ENCODE measurements at places on chromosomes 1 and 21.
A peak's percentile ranks its signal among the peaks of the same experiment; 100 is the strongest.

DNA sequence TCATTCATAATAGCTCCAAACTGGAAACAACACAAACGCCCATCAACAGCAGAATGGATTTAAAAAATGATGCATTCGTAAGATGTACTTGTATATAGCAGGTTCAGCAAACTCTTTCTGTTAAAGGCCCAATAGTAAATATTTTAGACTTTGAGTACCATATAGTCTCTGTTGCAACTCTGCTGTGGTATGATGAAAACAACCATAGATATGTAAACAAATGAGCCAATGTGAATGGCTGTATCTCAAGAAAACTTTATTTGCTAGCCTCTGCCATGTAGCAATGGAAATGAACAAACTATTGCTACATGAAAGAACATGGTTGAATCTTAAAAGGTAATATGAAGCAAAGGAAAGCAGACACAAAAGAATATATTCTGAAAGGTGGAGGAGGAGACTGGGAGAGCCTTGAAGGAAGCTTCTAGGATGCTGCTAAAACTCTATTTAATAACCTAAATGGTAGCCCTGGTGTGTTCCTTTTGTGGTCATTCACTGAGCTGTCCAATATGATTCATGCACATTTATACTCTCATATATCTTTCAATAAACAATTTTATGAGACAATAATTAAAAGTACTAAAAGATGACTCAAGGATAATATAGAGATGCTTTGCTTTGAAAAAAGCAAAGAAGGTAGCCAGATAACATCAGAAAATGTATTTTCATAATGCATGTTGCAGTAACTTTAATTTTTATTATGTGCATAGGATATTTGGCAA lies 29.1 kb upstream of the FMO3 start:
- no peak for DNase-seq

DNA sequence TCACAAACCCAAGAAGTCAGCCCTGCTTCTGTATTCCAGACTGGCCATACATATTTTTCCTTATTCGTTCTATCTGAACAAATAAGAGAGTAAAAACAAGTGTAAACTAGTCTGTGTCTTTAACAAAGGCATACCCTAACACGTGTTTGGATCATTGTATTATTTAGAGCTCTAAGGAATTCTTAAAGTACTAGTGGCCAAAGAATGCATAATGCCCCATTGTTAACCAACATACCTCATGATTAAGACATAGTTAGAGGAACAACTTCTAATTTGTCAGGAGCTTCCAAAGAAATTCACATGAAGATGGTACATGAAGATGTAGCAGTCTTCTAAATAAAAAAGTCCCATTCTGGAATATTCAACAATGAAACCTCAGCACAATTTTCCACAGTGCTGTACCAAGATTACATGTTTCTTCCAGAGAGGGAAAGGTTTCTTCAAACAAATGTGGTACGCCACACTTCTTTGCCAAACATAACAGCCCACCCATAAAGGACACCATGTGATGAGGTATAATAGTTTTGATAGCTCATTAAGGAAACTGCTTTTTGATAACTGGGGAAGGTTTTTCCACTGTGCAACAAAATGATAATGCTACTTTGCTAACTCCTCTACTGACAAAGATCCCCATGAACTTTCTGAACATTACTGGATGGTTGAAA lies 5.0 kb downstream of the PALMD start:
- DNase-seq: no peak

- DNase-seq: no peak
Observed at GRCh38 chr21:34859976-34860653, 189.0 kb downstream of the RUNX1 start.

GRCh38 chr1:167713330-167714081 lies 8.3 kb upstream of the MPZL1 start:
- no peak for DNase-seq

- no peak for DNase-seq
Observed at GRCh38 chr1:87194271-87194774, 134.4 kb upstream of the LMO4 start.

DNA sequence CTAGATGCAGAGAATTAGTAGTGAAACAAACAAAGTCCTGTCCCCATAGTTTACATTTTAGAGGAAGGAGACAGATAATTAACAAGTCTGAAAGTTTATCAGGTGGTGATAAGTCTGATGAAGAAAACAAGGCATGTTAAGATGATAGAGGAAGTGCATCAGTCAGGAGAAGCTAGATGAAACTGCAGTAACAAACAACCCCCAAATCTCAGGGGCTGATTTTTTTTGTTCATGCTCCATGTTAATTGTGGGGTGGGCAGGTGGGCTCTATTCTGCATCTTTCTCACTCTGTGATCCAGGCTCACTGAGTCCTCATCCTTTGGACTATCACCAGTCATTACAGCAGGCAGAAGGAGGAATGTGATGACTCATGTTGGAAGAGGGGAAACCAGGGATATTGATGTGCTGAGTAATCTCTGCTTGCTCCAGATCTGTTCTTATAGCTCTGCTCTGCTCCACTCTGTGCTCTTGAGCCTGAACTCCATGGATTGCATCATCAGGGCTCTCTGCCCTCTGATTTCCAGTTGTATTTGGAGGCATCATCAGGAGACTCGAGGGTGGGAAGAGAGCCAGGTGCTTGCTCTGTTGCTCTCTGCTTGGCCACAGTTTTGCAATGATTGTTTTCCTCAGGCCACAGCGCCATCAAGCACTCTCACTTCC lies 166.9 kb downstream of the IER5 start:
- peak; percentile 98 for DNase-seq

DNA sequence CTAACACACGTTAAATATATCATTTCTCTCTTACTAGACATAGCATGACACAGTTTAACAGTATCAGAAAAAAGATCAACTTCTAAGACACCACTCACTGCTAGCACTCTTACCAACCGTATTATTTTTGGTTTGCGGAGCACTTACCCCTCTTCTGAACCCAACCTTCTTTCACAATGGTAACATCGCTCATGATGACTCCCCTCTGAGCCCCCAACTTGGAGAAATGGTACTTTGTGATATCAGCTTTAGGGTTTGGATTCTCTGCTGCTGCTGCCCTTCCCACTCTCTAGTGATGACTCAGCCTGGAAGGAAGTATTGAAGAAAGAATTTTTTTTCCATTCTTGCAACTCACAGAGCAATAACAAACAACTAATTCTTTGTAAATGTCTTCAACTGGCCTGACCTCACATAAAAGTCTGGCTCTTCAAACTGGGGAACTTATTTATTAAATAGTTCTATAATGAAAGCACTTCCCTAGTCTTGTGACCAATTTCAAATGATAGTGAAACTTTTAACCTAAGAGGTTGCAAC lies 7.0 kb downstream of the AKT3 start:
- DNase-seq: peak; percentile 27

DNA sequence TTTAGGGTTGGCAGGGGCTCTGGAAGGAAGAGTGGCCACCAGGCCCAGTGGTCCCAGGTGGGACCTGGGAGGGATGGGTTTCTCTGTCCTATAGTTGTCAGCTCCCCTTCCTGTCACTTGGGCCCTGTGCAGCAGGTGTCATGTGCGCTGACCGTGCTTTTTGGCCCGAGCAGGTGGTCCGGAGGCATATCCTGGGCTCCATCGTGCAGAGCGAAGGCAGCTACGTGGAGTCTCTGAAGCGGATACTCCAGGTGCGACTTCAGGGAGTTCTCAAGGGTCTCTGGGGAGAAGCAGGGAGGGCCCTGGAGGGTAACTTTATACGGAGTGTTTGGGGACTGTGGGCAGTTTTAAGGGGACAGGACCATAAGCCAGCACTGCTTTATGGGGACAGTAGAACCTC lies 82.2 kb downstream of the ARHGEF10L start:
- DNase-seq: no peak

DNA sequence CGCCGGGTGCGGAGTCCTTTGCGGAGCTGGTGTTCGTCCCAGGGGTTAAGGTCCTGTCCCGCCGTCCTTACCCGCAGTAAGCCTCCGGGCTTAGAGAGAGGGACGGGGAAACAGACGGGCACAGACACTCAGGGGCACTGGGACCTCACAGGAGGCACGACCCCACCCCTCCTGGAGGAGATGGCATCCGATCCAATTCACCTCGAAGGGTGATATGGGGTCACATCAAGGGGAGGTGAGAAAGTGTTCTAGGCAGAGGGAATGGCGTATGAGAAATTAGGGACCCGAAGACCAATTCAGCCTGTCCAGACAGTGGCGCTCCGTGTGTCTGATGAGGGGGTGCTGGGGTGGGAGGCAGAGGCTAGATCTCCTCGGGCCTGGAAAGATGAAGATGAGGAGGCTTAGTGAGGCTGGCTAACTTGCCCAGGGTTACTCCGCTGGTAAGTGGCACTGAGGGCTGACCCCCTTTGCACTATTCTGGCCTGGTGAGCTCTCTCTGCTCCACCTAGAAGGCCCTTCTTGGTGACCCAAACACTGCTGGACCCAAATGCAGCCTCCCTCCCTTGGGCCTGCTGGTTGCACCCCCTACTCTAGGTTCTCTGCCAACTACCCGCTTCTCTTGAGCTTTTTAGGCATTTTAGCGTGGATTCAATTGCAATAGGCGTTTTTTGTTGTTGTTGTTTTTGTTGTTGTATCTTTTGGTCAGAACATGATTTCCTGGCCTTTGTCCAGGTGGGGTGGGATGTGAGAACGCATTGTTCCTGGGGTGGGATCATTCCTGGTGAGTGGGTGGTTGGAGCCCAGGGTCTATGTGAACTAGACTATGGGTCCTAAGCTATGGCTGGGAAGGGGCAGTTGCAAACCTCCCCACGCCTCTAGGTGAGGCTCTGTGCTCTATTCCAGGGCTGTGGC lies 12.3 kb downstream of the BTBD19 start:
- DNase-seq: no peak

GRCh38 chr1:243950166-243950565 lies 100.1 kb upstream of the AKT3 start:
- peak; percentile 78 for DNase-seq

GRCh38 chr1:6103854-6104530 lies 58.3 kb downstream of the KCNAB2 start:
- no peak for DNase-seq

DNA sequence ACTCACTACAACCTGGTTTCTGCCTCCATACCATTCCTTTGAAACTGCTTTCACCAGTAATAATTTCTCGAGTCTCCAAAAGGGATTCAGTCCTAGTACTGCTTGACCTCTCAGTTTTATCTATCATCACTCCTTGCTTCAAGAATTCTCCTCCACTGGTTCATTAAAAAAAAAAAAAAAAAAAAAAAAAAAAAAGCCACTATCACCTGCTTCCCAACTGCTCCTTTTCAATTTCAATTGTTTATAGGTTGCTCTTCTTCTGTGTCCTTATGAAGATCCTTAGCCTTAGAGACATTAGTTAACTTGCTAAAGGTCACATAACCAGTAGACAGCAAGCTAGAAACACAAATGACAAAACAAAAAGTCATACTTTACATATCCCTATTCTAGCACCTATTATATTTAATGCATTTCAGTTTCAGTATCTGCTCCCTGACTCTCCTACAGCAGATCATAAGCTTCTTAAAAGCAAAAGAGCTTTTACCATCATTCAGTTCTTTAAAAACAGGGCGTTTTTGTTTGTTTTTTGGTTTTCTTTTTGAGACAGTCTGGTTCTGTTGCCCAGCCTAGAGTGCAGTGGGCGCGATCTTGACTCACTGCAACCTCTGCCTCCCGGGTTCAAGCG lies 7.1 kb downstream of the NRDC start:
- no peak for DNase-seq

DNA sequence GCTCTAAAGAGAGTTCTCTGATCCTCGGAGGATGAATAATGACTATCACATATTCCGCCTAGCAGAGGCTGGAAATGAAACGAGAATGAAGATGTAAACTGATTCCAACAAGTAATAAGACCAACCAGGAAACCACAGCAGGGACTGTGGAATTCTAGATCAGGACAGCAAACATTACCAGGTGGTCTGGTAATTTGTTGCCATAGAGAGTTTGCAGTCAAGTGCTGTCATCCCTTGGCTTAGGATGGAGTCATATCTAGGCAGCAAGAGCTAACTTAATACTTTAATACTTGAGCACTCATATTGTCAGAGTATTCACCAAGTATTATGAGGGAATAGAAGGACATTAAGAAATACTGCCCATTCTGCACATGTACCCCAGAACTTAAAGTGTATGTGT lies 45.1 kb upstream of the MUTYH start:
- no peak for DNase-seq

DNA sequence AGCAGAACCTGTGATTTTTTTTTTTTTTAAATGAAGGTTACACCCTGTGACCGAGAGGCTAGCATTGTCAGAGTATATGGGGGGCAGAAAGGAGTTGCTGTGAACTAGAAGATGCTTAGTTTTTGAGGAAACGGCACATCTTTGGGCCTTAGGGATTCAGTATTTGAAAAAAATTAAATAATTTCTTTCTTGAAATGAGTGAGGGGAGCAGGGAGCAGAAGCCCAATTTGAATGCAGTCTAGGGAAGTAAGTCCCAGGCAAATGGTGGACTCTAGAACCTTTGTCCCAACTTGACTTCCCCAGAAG lies 42.9 kb downstream of the PEX14 start:
- DNase-seq: no peak

DNA sequence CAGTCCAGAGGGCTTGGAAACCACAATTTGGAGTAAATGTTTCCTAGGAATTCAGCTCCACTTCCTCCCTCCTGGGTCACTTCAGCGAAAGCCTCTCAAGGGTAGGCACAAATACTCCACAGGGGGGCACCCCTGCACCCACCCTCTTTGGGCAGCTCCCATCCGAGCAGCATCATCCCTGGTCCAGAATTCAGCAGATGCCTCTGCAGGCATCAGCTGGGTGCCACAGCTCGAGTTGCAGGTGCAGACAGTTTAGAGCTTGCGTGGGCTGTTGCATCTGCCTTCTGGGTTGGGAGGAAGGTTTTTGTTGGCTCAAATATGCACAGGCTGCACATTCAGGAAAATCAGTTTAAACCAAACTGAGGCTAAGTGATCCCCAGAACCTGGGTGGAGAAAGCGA lies 25.0 kb downstream of the KANK4 start:
- peak; percentile 13 for DNase-seq

DNA sequence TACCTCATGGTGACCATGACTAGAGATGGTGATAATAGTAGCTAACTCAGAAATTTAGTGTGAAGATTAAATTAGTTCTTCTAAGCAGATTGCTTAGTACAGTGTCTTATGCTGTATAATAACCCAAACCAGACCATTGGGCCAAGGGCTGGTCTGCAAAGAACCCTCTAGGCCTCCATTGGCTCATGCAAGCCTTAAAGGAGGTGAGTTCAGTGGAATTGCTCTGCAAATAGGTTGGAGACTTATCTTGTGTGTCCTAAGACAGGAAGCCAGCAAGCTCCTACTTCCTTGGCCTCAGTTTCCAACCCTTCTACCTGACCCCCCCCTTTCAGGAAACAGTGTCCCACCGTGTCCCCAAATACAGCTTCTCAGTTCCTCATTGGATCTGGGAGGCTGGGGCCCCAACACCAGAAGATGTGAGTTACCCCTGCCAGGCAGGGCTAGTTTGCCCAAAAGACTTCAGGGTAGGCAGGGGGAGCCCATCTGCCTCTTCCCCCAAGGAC lies 1.9 kb upstream of the MEF2D start:
- no peak for DNase-seq

GRCh38 chr1:230504310-230504709 lies 78.2 kb upstream of the PGBD5 start:
- DNase-seq: no peak
